CD4-positive, alpha-beta memory T cell (primary cell): ENCODE measurements at places on chromosomes 3 and 15. TPM values are rescaled to one million over a fixed set of nuclear protein-coding genes. Genes with fewer than 3 reads are reported as not detected.
A peak's percentile ranks its signal among the peaks of the same experiment; 100 is the strongest.

DNA sequence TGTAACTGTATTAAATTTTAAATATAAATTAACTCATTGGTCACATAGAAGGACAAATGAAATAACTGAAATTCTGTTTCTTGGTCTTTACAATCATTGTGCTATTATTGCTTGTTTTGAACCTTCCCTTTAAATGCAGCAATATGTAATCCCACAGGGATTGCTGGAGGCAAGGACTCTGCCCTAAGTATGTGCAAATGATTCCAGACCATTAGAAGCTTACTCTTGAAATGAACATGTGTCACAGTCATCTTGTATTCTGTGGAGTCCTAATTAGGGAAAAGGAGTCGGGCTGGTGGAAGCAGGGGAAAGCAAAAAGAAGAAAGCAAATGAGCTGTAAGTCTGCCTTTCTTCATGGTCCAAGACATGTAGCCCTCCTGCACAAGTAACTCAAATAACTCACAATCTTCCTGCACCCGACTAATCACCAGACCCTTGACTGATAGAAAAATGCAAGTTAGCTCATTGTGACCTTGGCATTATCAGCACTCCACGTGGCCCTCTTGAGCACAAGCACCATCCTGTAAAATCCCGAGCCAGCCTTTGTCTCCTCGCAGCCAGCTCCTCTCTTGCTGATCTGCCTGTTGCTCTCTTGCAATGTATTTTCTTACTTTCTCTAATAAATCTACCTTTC lies 2.3 kb upstream of the TMPRSS7 start:
- H3K27ac ChIP-seq: no peak overlapping the region
- no peaks in the 10 kb centered on the region for H3K4me1 ChIP-seq
- H3K36me3 ChIP-seq: no peaks in the 10 kb centered on the region
- no peak for DNase-seq
- no peaks in the 10 kb centered on the region for H3K27me3 ChIP-seq

GRCh38 chr15:62748196-62748595 lies 294.4 kb upstream of the TPM1 start:
- no peak for DNase-seq
- H3K4me1 ChIP-seq: no peaks in the 10 kb centered on the region
- no peaks in the 10 kb centered on the region for H3K36me3 ChIP-seq
- no peak overlapping the region for H3K4me3 ChIP-seq

GRCh38 chr15:25709437-25710159 lies 153.5 kb downstream of the ATP10A start:
- H3K27ac ChIP-seq: no peak overlapping the region
- H3K27me3 ChIP-seq: no peaks in the 10 kb centered on the region
- no peaks in the 10 kb centered on the region for H3K4me1 ChIP-seq
- no peak overlapping the region for H3K4me3 ChIP-seq
- no peaks in the 10 kb centered on the region for H3K36me3 ChIP-seq

The TNFAIP8L3 gene
- not detected for total RNA-seq

The ZBED2 gene
- total RNA-seq: 0.19 TPM

- no peaks in the 10 kb centered on the region for H3K36me3 ChIP-seq
- H3K27me3 ChIP-seq: no peaks in the 10 kb centered on the region
- no peaks in the 10 kb centered on the region for H3K4me1 ChIP-seq
- no peak for DNase-seq
- no peak overlapping the region for H3K27ac ChIP-seq
- H3K4me3 ChIP-seq: no peak overlapping the region
Observed at GRCh38 chr3:139307072-139307491, 36.7 kb upstream of the MRPS22 start.

DNA sequence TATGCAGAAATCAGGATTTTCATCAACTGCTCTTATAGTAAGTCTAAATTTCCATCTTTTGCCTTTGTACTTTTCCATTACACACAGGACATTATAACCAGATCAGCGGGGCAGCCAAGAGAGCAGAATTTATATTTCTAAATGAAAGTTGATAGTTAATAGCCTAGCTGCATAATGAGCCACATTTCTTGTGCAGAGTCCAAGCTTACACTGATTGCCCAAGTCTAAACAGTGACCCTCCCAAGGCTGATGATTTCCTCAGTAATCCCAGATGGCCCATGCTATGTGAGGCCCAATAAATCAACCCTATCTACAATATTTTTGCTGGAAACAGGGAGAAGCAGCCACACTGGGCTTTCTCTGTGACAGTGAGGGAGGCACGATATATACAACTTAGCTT lies 475.8 kb upstream of the KCNMB2 start:
- no peak for DNase-seq
- no peaks in the 10 kb centered on the region for H3K4me1 ChIP-seq
- no peak overlapping the region for H3K27ac ChIP-seq
- no peaks in the 10 kb centered on the region for H3K27me3 ChIP-seq
- no peak overlapping the region for H3K4me3 ChIP-seq

DNA sequence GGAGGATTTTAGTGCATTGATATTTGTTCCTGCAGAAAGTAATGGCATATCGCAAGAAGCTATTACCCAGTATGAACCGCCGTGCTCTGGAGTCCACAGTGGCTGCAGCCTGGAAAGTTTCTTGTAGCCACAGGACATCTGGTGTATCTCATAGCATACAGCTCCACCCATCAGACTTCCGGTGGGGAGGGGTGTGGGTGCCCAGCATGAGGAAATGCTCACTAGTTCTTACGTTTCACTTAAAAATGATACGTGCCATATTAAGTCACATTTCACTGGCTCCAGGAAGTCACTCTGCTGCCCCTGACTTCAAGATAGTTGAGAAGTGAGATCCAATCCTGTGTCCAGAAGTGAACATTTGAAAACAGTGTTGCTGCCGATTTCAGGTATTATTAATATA lies 990.4 kb downstream of the GBE1 start:
- peak; percentile 31 for DNase-seq
- H3K36me3 ChIP-seq: no peaks in the 10 kb centered on the region
- no peaks in the 10 kb centered on the region for H3K4me1 ChIP-seq
- H3K27me3 ChIP-seq: no peaks in the 10 kb centered on the region
- H3K4me3 ChIP-seq: no peak overlapping the region

DNA sequence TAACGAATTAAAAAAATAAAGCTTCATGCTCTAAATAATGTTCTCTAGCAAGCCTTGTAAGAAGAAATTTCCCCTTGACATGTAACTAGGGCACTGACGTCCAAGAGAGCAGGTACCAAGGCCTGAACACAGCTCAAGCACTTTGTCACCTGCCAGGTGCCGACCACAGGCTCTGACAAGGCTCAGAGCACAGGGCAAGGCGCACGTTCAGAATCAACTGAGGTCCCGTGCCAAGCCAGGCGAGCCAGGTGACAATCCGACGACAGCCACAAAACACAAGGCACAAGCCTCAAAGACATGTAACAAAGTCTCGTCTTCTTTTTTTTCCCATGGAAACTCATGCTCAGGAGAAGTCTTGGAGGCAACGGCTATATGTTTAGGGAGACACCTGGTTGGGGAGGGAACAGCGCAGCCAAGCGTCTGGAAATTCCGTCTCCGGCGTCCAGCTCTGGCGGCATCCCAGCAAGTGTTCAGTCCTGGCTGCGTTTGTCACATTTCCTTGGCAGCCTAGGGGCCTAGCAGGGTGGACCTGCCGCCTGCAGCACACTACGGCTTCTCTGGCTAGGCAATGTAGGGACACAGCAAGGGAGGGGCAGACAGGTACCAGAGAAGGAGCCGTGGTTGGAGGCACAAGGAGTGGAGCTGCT lies 76.7 kb downstream of the ADAMTS17 start:
- H3K4me3 ChIP-seq: no peak overlapping the region
- no peaks in the 10 kb centered on the region for H3K4me1 ChIP-seq
- H3K27ac ChIP-seq: no peak overlapping the region
- no peaks in the 10 kb centered on the region for H3K36me3 ChIP-seq
- H3K27me3 ChIP-seq: no peaks in the 10 kb centered on the region

DNA sequence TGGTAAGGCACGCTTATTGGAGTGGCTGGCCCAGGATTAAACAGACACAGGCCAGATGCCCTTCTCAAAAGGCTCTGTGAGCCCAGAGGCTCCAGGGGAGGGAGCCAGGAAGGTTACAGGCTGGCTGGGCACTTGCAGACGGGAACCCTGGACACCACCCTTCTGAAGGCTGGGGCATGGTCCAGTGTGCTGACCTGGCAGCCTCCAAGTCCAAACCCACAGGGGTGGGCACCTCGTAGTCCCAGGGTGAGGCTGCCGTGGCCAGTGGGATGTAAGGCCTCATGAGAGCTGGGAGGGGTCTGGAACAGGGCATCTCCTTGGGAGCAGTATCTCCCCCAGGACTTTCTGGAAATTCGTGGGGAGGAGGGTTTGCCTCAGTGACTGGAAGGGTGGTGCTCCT lies 19.6 kb downstream of the EFCC1 start:
- DNase-seq: no peak
- H3K27ac ChIP-seq: no peak overlapping the region
- H3K36me3 ChIP-seq: no peaks in the 10 kb centered on the region
- peaks cover 27% of the 10 kb centered on the region for H3K4me1 ChIP-seq
- no peak overlapping the region for H3K4me3 ChIP-seq

The XCR1 gene
- not detected for total RNA-seq

GRCh38 chr15:40059821-40060220 lies 20.8 kb upstream of the SRP14 start:
- no peak overlapping the region for H3K27ac ChIP-seq
- no peaks in the 10 kb centered on the region for H3K27me3 ChIP-seq

- no peak overlapping the region for H3K4me3 ChIP-seq
- no peak for DNase-seq
Observed at GRCh38 chr3:164479406-164479805, 598.9 kb downstream of the SI start.

The CCDC39 gene
- 0.29 TPM for total RNA-seq

DNA sequence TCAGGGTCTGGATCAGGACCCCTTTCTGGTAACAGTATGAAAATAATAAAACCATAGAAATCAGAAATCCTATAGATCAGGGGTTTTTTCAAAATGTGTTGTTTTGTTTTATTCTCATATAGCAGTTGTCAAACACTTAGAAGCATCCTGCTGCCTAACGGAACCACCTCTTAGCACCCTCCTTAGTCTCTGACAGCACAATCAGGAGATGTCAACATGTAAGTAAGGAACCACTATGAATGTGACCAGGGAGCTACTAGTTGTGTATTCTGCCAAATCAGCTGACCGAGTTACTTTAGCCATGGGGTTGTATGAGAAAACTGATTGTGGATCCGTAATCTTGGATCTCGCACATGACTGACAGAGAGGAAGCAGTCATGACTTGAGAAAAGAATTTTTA lies 22.2 kb downstream of the CCDC39 start:
- H3K36me3 ChIP-seq: no peaks in the 10 kb centered on the region
- H3K4me1 ChIP-seq: no peaks in the 10 kb centered on the region
- H3K27me3 ChIP-seq: no peaks in the 10 kb centered on the region
- H3K27ac ChIP-seq: no peak overlapping the region
- H3K4me3 ChIP-seq: no peak overlapping the region
- DNase-seq: no peak

The LMAN1L gene
- total RNA-seq: 0.23 TPM

The C3orf20 gene
- total RNA-seq: 0.44 TPM

The AMT gene
- total RNA-seq: 7.6 TPM

The EBLN2 gene
- total RNA-seq: 10.2 TPM

The SYNPR gene
- total RNA-seq: not detected

- no peaks in the 10 kb centered on the region for H3K27me3 ChIP-seq
- H3K4me3 ChIP-seq: no peak overlapping the region
- DNase-seq: no peak
- peaks cover 50% of the 10 kb centered on the region for H3K4me1 ChIP-seq
- H3K36me3 ChIP-seq: no peaks in the 10 kb centered on the region
Observed at GRCh38 chr15:60651734-60652141, 172.8 kb upstream of the ICE2 start.

DNA sequence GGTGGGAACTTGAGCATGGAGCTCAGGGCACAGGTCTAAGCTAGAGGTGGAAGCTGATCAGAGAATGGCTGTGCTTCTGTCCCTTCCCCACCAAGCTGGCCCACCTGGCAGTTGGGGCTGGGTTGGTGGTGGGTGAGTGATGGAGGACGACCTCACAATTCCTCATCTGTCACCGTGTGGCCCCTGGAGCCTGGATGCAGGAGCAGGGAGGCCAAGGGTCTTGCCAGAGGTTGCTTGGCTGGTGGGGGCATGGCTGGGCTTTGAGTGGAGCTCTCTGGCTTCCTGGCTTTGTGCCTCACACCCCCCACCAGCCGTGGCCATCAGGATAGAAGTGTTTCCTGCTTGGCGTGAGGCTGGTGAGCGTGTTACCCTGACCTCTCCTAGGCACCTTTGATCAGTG lies 36.0 kb downstream of the FBLN2 start:
- H3K27ac ChIP-seq: no peak overlapping the region
- no peaks in the 10 kb centered on the region for H3K4me1 ChIP-seq
- H3K36me3 ChIP-seq: no peaks in the 10 kb centered on the region
- no peak overlapping the region for H3K4me3 ChIP-seq

DNA sequence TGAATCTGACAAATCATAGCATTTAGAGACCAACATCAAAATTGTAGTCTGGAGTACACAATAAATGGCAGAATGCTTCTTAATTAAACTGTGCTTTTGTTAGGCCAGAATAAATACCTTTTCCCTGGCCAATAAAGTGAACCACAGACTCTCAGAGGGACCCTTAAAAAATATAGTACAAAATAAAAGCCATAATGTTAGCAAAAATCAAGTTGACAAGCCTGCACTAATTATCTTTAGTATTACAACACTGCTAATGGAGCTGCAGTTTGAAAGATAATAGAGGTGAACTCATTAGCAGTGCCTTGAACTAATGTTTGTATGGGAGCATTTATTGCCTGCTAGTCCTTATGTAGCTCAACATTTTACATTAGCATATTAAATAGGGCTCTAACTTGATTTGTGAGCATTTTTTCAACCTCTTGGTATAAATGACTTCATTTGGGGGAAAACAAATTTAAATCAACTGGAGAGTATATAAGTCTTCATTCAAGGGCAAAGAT lies 801.3 kb downstream of the EPHA3 start:
- H3K4me1 ChIP-seq: no peaks in the 10 kb centered on the region
- DNase-seq: no peak
- no peaks in the 10 kb centered on the region for H3K36me3 ChIP-seq
- no peak overlapping the region for H3K27ac ChIP-seq

The GOLGA8M gene
- total RNA-seq: 2.9 TPM

The ANKRD34C gene
- not detected for total RNA-seq

The USF3 gene
- total RNA-seq: 23.3 TPM

- H3K27ac ChIP-seq: no peak overlapping the region
- DNase-seq: no peak
- H3K4me1 ChIP-seq: peaks cover 22% of the 10 kb centered on the region
- H3K36me3 ChIP-seq: no peaks in the 10 kb centered on the region
Observed at GRCh38 chr3:108293858-108294257, 2.5 kb upstream of the HHLA2 start.

The SI gene
- total RNA-seq: not detected

The PLSCR2 gene
- 0.72 TPM for total RNA-seq

DNA sequence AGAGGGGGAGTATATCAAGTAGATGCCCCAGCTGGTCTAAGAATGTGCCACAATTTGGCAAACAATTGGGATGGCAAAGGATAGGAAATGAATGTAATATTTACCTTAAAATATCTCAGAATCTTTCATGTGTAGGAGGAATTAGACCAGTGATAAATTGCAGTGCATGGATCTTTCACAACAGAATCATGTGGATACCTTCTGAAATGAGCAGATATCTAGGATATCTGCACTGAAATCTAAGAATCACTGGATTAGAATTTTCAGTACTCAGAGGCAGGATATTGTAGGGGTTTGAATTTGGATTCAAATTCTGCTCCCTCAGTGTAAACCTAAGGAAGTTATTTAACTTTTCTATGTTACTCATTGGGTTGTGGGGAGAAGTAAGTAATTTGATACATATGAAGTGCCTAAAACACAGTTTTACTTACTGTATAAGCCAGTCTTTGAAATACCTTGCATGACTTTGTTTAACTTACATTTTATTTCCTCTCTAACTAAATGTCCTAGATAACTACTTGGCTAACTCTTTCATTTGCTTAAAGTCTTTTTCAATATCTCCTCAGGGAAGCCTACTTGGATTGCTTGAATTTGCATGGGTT lies 8.8 kb downstream of the IL1RAP start:
- H3K4me1 ChIP-seq: no peaks in the 10 kb centered on the region
- DNase-seq: no peak
- no peak overlapping the region for H3K27ac ChIP-seq

The CLRN1 gene
- total RNA-seq: not detected
